Occipital lobe (tissue), 3 donors: ENCODE measurements at places on chromosomes 7 and 10.

GRCh38 chr7:2598154-2598823 is 33.5 kb upstream of the TTYH3 start:
- no peak for DNase-seq

DNA sequence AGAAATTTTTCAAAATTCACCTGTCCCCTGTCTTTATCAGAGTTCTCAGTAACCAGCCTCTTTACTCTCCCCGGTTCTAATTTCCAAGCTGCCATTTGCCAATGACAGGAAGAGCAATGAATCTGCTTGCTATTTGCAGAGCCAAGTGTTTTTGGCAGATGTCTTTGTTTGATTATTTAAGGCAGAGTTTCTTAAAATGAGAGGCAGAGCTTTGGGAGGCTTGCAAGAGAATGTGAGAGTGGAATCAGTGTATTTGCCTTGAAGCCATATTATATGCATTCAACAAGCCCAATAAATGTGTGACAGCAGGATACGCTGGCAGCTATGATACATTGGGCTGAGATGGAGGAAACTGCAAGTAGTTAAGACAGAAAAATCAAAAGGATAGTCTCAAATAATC is 196.5 kb downstream of the PHF14 start:
- no peak for DNase-seq

GRCh38 chr7:158244430-158244829 is 343.2 kb downstream of the PTPRN2 start:
- DNase-seq, result no peak

DNA sequence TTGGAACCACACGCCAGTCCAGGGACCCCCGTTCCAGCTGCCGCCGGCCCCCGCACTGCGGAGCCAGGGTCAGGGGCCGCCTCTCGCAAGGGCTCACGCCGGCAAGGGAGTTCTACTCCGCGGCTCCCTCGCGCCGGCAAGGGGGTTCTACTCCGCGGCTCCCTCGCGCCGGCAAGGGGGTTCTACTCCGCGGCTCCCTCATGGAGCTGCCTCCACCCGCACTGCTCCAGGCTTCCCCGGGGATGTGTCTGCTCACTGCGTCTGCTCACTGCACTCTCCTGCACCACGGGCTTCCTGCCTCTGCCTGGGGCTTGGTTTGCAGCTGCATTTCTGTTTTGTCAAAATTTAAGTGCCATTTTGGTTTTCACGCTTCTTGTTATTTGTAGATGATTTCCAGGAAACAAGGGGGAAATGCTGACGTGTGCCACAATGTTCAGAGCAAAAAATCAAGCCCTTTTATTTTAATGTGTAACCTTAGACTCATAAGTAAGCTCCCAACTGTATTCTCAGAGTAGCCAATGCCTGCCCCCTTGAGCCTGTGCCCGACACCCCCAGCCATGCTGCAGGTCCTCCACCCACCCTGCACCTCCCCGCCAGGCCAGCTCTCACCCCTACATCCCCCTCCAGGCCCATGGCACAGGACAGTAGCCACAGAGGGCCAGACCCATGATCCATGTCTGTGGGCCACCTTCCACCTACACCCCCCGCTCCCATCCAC is 246.2 kb downstream of the MAD1L1 start:
- DNase-seq, result no peak

DNA sequence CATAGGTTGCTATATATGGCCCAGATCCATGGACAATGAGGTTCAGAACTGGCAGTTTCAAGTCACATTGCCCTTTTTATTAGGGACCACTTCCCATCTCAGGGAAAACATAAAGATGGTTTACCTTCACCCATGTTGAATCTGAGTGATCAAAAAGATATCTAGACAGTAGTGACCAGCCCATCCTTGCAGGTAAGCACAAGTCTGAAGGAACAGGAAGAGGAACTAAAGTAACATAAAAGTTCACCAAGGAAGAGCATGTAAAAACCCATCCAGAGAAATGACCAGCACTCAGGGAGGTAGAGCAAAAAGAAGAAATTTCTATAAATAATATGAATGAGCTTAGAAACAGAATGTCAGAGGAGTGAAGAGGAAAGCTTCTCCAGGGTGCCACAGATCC is 382.5 kb downstream of the PARD3 start:
- no peak for DNase-seq

DNA sequence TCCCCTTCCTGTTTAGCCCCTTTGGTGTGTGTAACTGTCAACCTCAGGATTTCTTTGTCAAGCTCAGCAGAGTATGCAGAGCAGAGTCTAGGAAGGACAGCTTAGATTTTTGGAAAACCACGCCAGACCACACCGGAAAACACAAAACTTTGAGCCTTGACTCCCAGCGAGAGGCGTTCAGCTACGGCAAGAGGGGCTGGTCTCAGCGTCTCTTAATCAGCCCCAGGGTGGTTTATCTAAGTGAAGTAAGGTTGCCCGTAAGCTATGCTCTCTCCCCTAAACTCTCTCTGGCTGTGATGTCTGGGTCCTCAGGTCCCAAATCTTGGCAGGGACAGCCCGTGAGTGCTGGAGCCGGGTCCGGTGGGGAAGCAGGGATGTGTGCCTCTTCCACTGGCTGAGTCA is 230.9 kb downstream of the KLF6 start:
- no peak for DNase-seq

GRCh38 chr10:31404640-31405039 is 85.6 kb downstream of the ZEB1 start:
- no peak for DNase-seq

- DNase-seq, result no peak
Observed at GRCh38 chr10:68633816-68634466, 73.8 kb downstream of the TET1 start.

DNA sequence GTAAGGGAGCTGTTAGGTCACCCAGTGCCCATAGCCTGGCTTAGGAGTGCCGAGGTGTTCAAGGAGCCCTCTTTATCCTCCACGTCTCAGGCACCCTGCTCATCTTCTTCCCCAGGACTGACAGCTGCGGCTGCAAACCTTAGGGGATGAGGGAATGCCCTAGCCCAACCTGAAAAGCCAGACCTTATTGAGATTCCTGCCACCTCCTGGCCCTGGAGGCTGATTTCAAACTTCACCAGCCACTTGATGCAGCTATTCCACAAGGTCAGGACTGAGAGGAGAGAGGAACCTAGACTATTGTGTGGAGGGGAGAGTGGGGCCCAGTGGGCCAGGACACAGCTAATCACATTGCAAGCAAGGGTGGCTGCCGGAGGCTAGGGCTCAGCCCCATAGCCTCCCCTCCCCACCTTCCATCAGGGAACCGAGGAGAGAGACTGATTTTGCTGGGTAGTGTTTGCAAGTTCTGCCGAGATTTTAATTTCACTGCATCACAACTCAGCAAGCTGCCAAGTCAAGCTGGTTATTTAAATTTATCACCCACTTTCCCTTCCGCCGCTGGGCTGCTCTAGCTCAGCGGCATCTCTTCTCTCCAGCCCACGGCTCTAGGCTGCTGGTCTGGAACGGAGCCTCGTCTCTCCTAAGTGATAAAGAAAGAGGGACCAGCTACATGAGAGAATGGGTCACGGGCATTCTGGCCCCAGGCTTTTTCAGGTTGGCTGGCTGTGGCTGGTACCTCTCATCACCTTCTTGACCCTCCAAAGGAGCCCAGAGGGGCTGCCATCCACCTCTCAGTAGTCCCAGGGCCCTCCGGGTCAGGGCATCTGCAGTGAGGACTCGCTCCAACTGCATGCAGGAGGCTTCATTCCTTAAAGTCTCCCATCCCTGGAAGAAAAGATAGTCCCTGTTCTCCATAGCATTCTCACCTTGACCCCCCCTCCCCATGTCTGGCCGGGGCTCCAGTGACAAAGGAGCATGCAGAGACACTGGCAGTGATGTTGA is 66.7 kb downstream of the PAX2 start:
- no peak for DNase-seq

GRCh38 chr7:143396182-143396581 is 12.5 kb downstream of the EPHA1 start:
- no peak for DNase-seq

DNA sequence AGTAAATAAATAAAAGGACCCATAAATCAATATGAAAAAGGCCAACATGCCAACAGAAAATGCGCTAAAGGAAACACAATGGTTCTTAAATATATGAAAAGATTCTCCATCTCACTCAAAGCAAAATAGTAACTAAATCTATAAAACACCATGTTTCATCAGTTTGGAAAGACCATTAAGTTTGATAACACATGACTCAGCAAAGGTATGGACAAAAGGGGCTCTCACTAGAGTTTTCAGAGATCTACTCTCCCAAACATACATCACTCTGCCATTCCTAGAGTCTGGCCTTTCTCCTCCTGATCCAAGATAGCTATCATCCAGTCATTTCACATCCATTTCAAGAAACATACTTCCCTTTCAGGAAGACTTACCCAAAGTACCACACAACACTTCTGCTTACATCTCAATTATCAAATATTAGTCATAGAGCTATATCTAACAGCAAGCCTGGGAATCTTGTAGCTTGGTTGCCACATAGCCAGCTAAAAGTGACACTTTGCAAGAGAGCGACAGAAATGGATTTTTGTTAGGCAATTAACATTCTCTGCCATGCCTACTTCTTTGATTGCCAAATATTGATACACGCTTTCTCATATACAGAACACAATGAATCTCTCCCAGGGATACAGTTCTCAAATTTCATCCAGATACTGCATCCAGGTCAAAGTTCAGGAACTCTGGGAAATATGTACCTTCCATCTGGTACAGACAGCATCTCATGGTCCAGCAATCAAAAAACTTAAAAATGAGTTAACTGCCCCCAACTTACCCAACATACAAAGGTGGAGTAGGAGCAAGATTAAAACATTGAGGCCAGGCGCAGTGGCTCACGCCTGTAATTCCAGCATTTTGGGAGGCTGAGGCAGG is 28.8 kb downstream of the TOMM7 start:
- no peak for DNase-seq

DNA sequence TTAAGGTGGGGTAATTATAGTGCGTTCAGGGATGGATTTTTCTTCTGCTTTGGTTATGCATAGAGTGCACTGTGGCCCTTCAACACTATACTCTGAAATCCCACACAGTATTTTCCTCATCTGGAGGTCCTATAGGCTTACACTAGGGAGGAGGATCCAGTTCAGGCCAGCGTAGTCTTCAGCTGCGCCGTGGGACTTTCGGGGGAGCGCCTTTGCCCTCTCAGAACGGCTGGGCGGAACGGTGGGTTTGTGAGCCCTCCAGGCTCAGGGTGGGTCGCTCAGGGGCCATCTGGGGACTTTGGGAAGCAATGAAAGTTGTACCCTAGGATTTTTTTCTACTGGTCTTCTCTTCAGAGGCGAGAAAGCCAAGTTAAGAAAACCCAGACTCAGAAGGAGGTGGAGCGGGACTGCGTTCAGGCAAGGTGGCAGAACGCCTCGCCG is 652 bp upstream of the VPS26A start:
- no peak for DNase-seq

DNA sequence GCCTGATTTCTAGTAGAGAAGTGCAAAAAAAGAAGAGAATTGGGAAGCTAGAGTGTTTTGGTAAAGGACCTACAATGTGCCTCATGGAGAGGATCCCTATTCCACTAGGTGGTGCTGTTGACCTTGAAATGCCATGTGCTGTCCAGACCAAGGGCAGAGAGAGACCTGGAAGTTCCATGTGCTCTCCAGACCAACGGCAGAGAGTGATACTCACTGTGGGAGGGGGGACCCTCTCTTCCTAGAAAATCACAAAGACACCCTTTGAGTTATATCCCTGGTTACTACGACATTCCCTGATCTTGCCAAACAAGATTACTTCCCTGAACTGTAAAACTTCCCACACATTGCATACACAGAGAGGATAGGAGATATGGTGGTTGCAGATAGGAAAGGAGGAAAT is 212.7 kb upstream of the ZNF804B start:
- DNase-seq, result no peak

GRCh38 chr7:12386313-12386740 is 17.3 kb downstream of the VWDE start:
- DNase-seq, result no peak

- DNase-seq, result no peak
Observed at GRCh38 chr10:123682477-123682876, 16.3 kb downstream of the GPR26 start.
